Stomach (tissue), 19 donors: ENCODE measurements at places on chromosomes 2 and 18. TPM values are rescaled to one million over a fixed set of nuclear protein-coding genes. Genes with fewer than 3 reads are reported as not detected.

PNKD gene
- 121 TPM for total RNA-seq

CRYGC gene
- total RNA-seq = not detected

RBFA gene
- 31.8 TPM for total RNA-seq

DSG1 gene
- total RNA-seq = not detected

RGPD4 gene
- total RNA-seq = not detected

KLF11 gene
- 6.7 TPM for total RNA-seq

CENPA gene
- not detected for total RNA-seq

L3MBTL4 gene
- total RNA-seq = 3.2 TPM

FNDC4 gene
- total RNA-seq = 23.3 TPM

UGT1A3 gene
- total RNA-seq = 9.0 TPM

HOXD13 gene
- total RNA-seq = not detected

HOXD1 gene
- total RNA-seq = 0.18 TPM

DNAH7 gene
- 1.7 TPM for total RNA-seq
